ENCODE measurements at places on chromosomes 7 and 10.

DNA sequence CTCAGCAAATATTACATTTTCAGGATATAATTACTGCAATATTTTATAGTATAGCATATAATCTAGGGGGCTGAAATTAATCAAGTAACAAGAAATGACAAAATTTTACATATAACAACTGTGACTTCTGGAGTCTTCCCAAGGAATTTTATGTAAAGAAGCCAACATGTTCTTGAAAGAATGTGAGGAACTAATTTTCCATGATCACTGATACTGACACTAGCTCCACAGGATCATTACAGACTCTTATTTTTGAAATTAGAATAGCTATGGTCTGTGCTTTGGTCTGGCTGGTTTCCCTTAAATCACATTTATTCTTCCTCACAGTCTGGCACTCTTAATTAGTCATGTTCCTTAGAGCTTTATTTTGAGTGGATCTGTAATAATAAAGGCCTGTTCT is 267.7 kb upstream of the SEMA3A start:
- DNase-seq: no peak

- DNase-seq: no peak
Measured at GRCh38 chr10:110493832-110494426, 3.8 kb upstream of the DUSP5 start.

DNA sequence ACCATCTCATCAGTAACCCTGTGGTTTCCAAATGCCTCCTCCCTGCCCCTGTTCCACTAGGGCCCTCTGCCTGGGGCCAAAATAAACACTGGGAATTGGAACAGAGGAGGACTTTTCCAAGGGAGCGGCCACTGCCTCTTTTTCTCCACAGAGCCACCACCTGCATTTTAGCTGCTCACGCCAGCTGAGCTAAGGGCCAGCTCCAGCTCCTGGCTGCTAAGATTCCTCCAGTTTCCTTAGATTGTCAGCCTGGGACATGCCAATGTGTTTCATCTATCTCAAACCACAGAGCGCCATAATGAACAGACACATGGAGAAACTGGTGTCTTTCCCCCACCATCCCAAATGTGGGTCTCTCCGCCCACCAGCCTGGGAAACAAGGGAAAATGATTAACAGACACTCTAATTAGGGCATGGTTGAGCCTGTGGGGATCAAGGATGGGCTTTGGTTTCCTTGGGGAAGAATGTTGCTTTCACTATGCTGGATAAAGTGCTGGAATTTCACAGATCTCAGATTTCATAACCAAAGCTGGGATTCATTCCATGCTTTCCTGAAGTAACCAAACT is 52.2 kb downstream of the ASB13 start:
- DNase-seq: no peak

- DNase-seq: no peak
Measured at GRCh38 chr7:137661634-137662033, 185.1 kb downstream of the DGKI start.

- DNase-seq: no peak
Measured at GRCh38 chr7:102223184-102223583, 63.5 kb upstream of the SH2B2 start.

DNA sequence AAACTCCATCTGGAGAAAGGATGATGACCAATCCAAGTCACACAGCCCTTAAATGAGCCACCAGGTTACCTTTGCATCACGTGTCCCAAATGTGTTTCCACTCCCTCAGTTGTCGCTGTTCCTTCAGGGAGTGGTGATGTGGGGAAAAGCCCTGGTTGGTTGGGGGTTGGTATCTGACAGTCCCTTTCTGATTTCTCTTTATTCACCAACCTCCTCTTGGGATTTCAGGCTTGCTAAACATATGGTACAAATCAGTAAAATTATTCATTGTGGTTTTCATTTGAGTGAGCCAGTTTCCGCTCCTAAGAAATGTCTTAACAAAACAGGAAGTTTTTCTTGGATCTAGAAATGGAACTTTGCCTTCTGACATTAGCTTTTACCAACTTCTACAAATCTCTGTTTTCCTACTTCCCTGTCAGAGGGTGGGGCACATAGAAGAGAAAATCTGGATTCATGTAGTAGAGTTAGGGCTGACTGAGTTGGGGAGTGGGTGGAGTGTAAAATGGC is 40.0 kb upstream of the KMT2E start:
- DNase-seq: no peak

GRCh38 chr7:92748495-92748894 is 87.9 kb downstream of the CDK6 start:
- DNase-seq: no peak

DNA sequence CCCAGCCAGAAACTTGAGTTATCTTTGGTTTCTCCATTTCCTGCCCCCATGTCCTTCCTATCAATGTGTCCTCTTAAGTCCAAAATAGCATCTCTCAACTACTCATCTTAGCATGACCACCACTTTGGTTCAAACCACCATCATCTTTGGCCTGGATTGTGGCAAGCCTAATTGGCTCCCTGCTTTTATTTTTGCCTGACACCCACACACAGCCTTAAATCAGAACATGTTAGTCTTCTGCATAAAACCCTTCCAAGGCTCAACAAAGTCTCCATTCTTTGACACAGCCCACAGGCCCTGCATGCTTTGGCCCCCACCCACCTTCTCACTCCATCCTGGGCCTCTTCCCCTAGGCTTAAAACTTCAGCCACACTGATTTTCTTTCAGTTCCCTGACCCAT is 2.0 kb upstream of the TSPAN14 start:
- DNase-seq: no peak

DNA sequence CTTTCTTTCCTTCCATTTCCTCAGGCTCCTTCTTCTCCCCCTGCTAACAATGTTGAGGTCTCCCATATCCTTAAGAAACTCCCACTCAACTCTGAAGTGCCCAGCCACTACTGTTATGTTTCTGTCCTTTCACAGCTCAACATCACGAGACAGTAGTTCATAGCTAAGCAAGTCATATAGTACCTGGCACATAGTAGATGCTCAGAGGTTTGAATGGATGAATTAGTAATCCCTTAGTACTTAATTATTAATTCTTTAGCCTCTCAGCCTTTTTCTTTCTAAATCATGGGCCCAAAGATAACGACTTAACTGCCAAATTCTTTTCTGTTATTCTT is 22.6 kb downstream of the CSGALNACT2 start:
- no peak for DNase-seq

DNA sequence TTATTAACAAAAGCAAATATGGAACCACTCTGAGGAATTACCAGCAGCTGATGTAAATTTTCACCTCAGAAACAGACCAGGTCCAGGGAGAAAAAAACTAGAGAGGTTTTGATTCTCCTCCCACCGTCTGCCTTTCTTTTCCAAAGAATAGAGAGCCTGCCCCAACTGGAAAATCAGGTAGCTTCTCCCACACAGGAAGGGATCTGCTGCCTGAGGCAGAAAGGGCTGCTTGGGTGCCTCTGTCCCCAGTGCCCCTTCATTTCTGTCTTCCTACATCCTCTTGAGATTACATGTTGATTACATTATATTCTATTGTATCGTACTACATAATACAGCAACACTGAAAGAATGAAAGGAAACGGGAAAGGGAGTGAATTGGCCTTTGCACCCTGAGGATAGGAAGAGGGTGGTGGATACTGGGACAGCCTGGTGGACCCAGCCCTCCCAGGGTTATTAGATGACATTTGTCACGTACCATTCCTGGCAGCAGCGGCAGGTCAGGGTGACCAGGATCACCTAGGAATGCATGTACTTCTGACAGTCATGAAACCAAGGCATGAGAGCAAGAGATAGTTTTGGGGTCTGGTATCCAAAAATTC is 8.9 kb downstream of the ST8SIA6 start:
- DNase-seq: no peak

DNA sequence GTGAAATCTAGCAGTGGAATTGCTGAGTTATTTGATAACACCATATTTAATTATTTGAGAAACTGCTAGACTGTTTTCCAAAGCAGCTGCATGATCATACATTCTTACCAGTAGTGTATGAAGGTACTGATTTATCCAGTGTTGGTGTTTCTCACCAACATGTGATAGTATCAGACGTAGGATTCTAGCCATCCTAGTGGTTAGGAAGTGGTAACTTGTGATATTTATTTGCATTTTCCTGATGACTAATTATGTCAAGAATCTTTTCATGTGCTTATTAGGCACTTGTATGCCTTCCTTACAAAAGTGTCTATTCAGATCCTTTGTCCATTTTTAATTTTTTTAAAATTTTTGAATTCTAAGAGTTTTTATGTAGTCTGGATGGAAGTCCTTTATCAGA is 54.2 kb upstream of the PLXDC2 start:
- DNase-seq: no peak

DNA sequence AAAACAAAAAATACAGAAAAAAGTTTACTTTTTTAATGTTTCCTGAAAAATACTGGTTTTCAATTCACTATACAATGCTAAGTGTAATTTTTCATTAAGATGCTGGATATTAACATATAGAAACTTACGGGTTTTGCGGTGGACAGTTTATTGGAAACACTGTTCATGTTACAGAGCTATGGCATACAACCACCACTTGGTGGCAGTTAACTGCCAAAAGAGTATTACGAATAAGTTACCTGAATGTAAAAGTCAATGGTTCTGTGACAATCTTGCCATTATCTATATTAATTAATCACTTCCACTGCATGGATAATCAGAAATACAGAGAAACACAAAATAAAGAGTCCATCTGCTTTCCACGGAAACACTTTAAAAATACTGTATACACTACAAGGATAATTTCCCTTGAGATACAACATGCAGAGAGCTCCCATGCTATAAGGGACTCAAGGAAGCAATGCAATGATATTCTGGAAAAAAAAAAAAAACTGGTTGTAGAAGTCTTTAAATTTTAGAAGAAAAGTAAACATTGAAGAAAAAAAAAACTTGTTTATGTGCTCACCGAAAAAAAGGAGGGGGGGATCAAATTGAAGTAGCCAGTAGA is 97.0 kb downstream of the TPK1 start:
- no peak for DNase-seq

DNA sequence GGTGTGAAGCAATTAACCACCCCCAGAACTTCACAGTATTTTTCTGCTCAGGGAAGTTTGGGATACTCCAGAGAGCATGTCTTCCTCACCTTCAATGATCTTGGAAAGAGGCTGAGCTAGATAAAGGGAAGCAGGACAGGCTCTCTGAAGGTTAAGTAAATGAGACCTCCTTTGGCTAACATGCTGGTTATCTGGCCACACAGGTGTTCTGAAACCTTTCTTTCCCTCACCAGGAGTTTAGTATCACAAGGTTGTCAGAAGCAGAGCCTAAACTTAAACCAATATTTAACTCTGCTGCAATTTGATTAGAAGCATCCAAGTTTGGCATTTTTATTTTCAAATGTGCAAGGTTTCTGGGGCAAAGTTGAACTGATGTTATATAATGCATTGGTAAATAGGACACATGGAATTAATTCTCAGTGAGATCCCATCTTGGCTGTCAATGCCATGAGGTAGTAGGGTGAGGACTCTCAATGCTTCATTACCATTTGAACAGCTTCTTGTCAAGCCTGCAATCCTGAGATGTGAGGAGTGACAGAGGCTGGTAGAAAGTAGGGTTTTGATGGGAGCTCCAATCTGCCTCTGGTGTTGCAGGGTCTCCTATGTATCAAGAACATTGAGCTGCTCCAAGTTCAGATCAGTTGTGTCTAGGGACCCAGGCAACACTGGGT is 3.6 kb upstream of the PNLIP start:
- DNase-seq: no peak

DNA sequence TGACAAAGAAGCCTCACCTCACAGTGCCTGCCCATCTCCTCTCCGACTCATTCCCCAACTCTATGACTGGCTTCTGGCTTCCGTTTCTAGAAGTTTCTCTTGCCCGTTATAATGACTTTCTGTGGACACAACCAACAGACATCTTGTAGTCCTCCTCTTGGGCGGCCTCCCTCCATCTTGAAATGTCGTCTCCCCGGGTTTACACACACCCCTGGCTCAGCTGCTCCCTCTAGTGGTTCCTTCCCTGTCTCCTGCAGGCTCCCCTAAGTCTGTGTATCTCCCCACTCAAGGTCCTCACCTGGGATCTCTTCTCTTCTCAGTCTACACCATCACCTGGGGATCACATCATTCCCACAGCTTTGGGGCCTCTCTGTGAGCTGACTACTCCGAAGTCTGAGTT is 123.4 kb upstream of the NEBL start:
- no peak for DNase-seq

- no peak for DNase-seq
Measured at GRCh38 chr10:8072211-8072610, 17.7 kb downstream of the GATA3 start.

DNA sequence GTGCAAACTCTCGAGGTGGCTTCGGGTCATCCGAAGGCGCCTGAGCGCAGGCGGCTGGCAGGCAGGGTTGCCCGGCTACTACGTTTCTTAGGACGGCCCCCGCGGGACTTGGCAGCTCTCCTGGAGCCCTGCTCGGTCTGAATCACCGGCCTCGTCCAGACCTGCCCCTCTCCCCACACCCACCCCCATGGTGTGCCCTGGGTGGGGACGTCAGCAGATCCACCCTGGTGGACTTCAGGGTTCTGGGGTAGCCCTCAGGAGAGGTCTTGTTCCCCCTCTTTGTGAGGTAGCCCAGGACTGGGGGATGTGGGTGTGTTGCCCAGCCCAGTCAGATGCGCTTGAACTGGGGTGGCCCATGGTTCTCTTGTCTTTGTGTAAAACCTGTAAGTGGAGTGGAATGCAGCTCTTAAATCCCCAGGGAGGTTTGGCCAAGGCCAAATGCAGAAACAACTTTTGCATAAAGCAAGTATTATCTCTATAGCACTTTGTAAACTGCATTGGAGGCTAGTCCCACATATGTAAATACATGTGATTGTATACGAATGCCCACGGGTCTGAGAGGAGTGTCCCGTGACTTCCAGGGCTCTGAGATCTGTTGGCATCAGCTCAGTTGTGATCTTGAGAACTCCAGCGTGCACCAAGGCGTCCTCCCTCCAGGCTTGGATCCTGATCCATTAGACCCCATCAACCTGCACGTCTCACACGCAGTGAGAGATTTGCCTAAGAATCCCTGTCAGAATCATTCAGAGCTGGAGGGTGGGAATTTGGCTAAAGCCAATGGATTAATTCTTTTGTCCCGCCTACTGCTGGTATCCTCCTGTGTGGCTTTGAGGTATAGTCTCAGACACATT is 1.8 kb downstream of the PFKFB3 start:
- DNase-seq: no peak

DNA sequence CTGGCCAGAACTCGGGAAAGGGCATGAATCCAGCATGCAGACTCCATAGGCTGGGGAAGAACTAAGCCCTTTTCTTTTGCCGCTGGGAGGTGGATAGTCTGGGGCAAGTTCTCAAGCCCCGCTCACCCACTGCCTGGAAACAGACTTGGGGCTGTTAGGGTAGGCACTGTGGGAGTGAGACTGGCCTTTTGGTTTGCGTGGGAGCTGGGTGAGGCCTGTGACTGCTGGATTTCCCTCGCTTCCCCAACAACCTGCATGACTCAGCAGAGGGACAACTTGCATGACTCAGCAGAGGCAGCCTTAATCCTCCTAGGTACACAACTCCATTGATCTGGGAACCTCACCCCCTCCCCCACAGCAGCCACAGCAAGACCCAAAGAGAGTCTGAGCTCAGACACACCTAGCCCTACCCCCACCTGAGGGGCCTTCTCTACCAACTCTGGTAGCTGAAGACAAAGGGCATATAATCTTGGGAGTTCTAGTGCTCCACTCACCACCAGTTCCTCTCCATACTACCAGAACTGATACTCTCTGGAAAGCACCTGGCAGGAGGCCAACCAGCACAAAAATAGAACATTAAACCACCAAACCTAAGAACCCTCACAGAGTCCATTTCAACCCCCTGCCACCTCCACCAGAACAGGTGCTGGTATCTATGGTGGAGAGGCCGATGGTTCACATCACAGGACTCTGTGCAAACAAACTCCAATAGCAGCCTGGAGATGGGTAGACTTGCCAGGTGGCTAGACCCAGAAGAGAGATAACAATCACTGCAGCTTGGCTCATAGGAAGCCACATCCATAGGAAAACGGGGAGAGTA is 81.4 kb upstream of the LAMB4 start:
- no peak for DNase-seq

GRCh38 chr7:141455723-141456122 is 95.5 kb upstream of the AGK start:
- DNase-seq: no peak

All from stimulated activated CD8-positive, alpha-beta memory T cell treated with anti-CD3 and anti-CD28 coated beads, Interleukin-15, amount 100 ng/mL, for 4 hours (primary cell).